ENCODE measurements at places on chromosomes 5 and 9. TPM values are rescaled to one million over a fixed set of nuclear protein-coding genes. Genes with fewer than 3 reads are reported as not detected.

Gene ZNF300
- polyA plus RNA-seq: 36.0 TPM

Gene NR4A3
- polyA plus RNA-seq: 8.4 TPM

Gene PHYHD1
- polyA plus RNA-seq: 27.4 TPM

- no peak for DNase-seq
- no peaks in the 10 kb centered on the region for H3K4me1 ChIP-seq
- H3K27me3 ChIP-seq: no peaks in the 10 kb centered on the region
- H3K4me3 ChIP-seq: no peak overlapping the region
- no peak overlapping the region for H3K27ac ChIP-seq
These were observed 20.4 kb downstream of the DCAF12 start for GRCh38 chr9:34106110-34106509.

- DNase-seq: no peak
- H3K4me3 ChIP-seq: no peak overlapping the region
- H3K27me3 ChIP-seq: no peaks in the 10 kb centered on the region
These were observed 83.1 kb downstream of the DPYSL3 start for GRCh38 chr5:147426640-147427327.

DNA sequence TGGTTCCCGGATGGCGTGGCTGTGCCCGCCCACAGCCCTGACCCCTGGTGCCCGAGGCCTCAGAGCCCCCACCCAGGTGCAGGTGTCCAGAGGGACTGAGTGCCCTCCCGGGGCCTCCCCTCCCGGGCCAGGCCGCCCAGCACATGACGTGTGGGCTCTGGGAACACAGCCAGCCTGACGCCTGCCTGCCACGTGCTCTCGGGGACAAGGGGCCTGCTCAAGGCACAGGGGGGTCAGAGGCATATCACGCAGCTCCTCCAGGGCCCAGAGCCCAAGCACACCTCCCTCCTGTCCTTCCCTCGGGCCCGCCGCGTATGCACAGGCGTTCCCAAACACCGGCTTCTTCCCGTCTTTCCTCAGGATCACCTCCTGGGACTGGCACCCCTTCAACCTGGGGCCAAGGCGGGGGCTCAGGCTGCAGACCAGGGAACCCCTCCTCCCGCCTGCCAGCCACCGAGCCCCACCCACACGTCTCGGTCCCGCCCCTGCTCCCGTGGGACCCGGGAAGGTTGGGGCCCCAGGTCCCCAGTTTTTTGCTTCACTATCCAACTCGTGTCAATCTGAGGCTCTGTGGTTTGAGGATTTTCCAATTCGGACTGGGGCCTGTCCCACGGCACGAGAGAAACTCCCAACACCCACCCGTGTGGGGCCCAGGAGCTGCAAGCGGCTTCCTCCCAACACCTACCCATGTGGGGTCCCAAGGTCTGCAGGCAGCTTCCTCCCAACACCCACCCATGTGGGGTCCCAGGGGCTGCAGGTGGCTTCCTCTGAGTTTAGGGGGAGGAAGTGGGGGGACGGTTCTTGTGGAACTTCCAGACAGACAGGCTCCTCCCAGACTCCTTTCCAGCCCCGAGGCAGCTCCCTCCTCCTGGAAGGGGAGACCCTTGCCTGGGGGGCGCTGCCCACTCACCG lies 1.5 kb downstream of the LCN10 start:
- peak; percentile 43 for DNase-seq
- H3K4me3 ChIP-seq: no peak overlapping the region
- peaks cover 23% of the 10 kb centered on the region for H3K27me3 ChIP-seq

Gene BARHL1
- polyA plus RNA-seq: 3.3 TPM

Gene NMRK1
- polyA plus RNA-seq: 15.2 TPM

DNA sequence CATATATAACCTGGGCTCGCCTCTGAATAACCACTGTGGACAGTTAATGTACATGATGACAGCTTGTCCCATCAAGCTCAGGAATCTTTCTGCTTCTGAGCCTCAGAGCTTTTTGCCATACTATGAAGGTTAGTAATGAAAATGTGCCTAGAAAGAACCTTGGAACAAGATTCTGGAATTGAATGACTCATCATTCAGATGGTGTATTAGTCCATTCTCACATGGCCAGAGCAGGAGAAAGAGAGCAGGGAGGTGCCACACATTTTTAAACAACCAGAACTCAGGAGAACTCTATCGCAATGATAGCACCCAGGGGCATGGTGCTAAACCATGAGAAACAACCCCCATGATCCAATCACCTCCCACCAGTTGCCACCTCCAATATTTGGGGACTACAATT lies 542.1 kb downstream of the PRR16 start:
- H3K27me3 ChIP-seq: no peaks in the 10 kb centered on the region
- H3K4me1 ChIP-seq: no peaks in the 10 kb centered on the region
- no peak overlapping the region for H3K27ac ChIP-seq

- H3K27ac ChIP-seq: no peak overlapping the region
- no peak overlapping the region for H3K4me3 ChIP-seq
- no peak for DNase-seq
These were observed 250.3 kb downstream of the SLIT3 start for GRCh38 chr5:169050636-169051035.

- no peaks in the 10 kb centered on the region for H3K36me3 ChIP-seq
- DNase-seq: no peak
- no peak overlapping the region for H3K27ac ChIP-seq
- H3K4me1 ChIP-seq: peaks cover 1% of the 10 kb centered on the region
These were observed 31.7 kb downstream of the ALG2 start for GRCh38 chr9:99189887-99190596.

DNA sequence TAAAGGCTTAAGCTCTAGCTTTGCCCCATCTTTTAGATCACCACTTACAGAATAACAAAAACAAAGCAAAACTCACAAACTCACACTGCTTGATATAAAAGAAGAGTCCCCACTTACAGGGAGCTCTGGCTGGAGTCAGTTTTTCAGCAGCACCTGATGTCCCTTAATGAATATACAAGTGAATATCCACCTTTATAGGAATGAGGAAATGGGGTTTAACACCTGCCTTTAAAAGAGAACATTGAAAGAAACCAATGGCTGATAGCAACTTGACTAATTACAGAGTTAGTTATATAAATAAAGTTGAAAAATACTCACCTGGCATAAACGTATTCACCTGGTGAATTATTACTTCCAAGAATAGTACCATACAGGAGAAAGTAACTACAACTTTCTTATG lies 20.7 kb upstream of the PURA start:
- H3K27me3 ChIP-seq: peaks cover 2% of the 10 kb centered on the region
- no peaks in the 10 kb centered on the region for H3K4me1 ChIP-seq
- H3K36me3 ChIP-seq: no peaks in the 10 kb centered on the region
- no peak overlapping the region for H3K27ac ChIP-seq

Gene GABRP
- 0.66 TPM for polyA plus RNA-seq
